ENCODE measurements at places on chromosomes 2 and 18.

GRCh38 chr2:63992061-63992685 lies 27.1 kb downstream of the VPS54 start:
- DNase-seq, result no peak

DNA sequence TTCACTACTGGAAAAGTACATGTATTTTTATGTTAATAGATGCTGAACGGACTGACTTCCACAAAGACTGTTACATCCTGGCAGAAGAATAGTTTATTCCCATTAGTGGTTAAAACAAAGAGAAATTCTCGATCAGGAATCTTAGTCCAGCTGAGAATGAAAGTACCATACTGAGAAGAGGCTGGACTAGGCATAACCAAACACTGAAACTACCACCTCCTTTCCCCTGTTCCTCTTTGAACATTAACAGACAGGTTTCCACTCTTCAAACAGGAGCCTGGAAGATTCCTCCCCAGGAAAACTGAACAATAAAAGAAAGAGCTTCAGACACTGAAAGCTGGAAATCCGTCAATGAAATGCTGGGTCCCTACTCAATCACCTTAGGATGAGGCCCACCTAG lies 25.8 kb downstream of the LDAH start:
- DNase-seq, result no peak

DNA sequence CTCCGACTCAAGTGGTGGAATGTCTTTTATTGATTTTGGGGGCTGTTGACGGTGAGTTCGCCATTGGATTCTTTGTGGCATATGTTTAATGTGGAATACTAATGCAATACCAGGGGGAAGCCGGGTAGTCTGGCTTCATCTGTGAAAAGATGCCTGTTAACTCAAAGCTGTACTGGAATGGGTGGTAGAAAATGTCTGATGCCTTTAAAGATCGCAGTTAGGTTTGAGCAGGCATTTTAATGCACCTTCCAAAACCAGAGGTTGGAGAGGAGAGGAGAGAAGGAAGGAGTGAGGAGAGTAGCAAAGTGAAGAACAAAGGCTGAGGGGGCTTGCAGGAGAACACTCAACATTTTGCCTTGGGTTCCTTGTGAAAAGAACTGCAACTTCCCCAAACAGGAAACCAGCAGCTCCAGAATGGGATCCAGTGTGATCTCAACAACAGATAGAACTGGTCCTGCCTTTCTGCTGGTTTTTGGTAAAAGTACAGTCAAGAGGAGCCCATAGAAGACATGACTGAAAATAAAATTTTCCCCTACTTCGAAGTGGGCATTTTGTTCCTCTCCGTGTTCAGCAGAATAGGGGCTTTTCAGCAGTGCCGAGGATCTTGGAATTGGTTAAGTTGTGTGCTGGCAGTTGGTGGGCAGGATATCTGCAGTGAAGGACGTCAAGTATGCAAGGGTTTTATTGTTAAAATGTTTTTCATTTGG lies 1.5 kb downstream of the ZNF532 start:
- no peak for DNase-seq

- no peak for DNase-seq
Observed at GRCh38 chr18:68034296-68034695, 517.8 kb upstream of the DSEL start.

- DNase-seq, result peak; percentile 77
Observed at GRCh38 chr2:240997856-240998705, at the start of gene SNED1. TSS of gene SNED1 (plus strand) at chr2:240998618. CDS start at chr2:240998838, 220 bp downstream.

DNA sequence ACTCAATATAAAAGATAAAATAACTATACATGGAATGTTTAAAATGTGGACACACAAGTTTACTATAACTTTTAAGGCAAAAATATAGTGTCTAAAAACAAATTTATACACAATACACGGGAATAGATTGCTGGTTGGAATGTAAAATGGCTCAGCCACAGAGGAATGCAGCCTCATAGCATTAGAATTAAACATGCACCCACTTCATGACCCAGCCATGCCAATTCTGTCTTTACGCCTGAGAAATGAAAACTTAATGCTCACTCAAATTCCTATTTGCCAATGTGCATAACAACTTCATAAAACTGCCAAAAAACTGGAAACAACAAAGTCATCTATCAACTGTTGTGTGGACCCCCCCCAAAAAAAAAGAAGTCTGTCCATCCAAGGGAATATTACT lies 1006.6 kb upstream of the POU3F3 start:
- DNase-seq, result no peak

GRCh38 chr2:240341064-240341463 lies 94.4 kb upstream of the GPC1 start:
- DNase-seq, result no peak

DNA sequence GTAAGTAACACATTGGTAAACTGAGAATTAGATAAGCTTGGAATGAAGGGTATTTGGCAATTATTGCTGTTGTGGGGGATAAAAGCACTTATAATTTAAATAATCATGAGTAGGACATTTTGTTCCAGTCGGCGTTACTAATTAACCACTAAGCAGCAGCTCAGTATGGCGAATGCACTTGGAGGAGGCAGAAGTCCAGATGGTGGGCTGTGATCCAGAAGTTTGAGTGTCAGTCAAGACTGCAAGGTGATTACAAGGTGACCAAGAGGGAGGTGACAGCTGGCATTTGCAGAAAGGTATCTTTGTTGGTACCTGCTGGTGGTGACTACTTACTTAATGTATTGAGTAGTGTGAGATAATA lies 643.6 kb upstream of the FAM98A start:
- DNase-seq, result no peak

DNA sequence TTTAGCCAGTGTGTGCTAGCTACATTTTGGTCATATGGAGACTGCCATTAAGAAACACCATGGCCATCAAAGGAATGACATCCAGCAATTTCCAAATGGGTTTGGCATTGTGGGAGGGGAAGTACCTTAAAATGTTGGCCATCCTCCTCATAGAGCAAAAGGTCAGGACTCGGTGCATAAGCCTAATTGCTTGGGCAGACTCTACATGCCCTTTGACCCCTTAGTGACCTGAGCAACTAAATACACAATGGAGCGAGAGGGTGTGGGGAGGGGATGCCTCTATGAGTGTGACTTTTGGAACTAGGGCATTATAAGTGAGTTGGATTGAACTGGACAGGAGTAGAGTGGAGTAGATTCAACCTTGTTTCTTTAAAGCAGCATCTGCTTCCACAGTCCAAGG lies 44.9 kb downstream of the NRP2 start:
- no peak for DNase-seq

DNA sequence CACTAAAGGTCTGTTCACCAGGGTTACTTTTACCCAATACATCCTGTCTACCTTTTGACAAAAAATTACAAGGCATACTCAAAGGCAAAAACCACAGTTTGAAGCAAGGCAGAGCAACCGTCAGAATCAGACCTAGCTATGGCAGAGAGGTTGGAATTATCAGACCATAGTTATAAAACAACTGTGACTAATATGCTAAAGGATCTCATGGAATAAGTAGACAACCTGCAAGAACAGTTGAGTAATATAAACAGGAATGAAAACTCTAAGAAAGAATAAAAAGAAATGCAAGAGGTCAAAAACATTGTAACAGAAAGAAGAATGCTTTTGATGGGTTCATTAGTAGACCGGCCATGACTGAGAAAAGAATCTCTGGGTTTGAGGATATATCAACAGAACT lies 318.8 kb upstream of the KCNH7 start:
- no peak for DNase-seq

DNA sequence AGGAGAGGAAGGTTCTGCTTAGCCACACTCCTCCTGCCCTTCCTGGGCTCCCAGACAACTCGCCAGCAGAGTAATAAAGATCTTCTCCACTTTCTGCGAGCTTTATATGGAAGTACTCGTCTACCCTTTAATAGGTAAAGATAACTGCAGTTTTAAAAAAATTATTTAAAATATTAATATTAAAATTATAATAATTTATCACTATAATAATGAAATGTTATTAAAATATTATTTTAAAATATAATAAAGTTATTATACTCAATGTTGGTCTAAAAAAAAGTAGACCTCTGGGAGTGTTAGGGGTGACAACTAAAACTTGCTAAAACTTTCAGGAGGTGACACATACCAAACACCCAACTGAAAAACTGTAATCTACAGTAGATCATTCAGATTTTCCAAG lies 81.5 kb downstream of the RBM43 start:
- no peak for DNase-seq
